ENCODE measurements at places on chromosomes 3 and 15. TPM values are rescaled to one million over a fixed set of nuclear protein-coding genes. Genes with fewer than 3 reads are reported as not detected.

Gene FBXL2
- total RNA-seq: 33.4 TPM

Gene GALNT15
- 222 TPM for total RNA-seq

Gene GPR171
- 3.2 TPM for total RNA-seq

Gene CHRNA7
- total RNA-seq: 2.6 TPM

Gene BBX
- 18.0 TPM for total RNA-seq

Gene SOX2
- total RNA-seq: 2.0 TPM

Gene SH2D7
- total RNA-seq: not detected

Gene EFL1
- 17.3 TPM for total RNA-seq

DNA sequence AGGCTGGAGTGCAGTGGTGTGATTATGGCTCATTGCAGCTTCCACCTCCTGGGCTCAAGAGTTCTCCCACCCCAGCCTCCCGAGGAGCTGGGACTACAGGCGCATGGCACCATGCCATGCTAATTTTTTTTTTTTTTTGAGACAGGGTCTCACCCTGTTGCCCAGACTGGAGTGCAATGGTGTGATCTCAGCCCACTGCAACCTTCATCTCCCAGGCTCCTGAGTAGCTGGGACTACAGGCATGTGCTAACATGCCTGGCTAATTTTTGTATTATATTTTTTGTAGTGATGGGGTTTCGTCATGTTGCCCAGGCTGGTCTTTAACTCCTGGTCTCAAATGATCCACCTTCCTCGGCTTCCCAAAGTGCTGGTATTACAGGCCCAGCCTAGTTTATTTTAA, 4.0 kb downstream of the TEX9 start:
- H3K4me3 ChIP-seq: no peak overlapping the region
- DNase-seq: no peak
- no peak overlapping the region for H3K27ac ChIP-seq
- H3K27me3 ChIP-seq: no peaks in the 10 kb centered on the region

DNA sequence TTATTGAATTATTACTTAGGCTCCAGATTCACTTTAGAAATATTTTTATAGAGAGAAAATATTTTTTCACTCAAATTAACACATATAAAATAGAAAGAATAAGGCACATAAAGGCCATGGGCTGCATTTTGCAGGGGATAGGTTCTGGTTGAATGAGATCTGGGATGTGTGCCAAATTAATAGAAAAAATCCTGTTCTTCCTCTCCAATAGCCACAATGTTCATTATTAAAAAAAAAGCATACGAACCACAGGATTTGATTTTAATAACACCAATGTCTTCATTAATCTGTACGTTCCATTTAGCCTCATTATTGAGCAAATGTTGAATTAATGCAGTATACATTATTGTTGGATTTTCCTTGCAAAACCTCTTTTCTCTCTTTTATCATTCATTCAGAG, 622.8 kb upstream of the AGTR1 start:
- no peak for DNase-seq
- no peaks in the 10 kb centered on the region for H3K27me3 ChIP-seq
- no peaks in the 10 kb centered on the region for H3K4me1 ChIP-seq
- H3K36me3 ChIP-seq: no peaks in the 10 kb centered on the region

GRCh38 chr15:77420610-77421369, at the start of gene HMG20A:
Gene HMG20A (plus strand): TSS chr15:77420888. CDS start chr15:77458408, 37,520 bp downstream.
- no peaks in the 10 kb centered on the region for H3K36me3 ChIP-seq
- peak within 1 kb of the TSS; percentile 76 for H3K4me3 ChIP-seq
- no peaks in the 10 kb centered on the region for H3K27me3 ChIP-seq
- no peak for DNase-seq
- no peaks in the 10 kb centered on the region for H3K4me1 ChIP-seq

GRCh38 chr3:53040351-53040820, 5.5 kb downstream of the SFMBT1 start:
- H3K4me1 ChIP-seq: no peaks in the 10 kb centered on the region
- H3K4me3 ChIP-seq: no peak overlapping the region

GRCh38 chr15:25715536-25716413, 147.4 kb downstream of the ATP10A start:
- DNase-seq: peak; percentile 62
- H3K27me3 ChIP-seq: no peaks in the 10 kb centered on the region
- H3K36me3 ChIP-seq: peaks cover 44% of the 10 kb centered on the region
- peaks cover 29% of the 10 kb centered on the region for H3K4me1 ChIP-seq
- no peak overlapping the region for H3K4me3 ChIP-seq

GRCh38 chr3:86923071-86923491, 67.9 kb downstream of the VGLL3 start:
- no peaks in the 10 kb centered on the region for H3K4me1 ChIP-seq
- H3K36me3 ChIP-seq: no peaks in the 10 kb centered on the region
- H3K27ac ChIP-seq: no peak overlapping the region
- no peak overlapping the region for H3K4me3 ChIP-seq
- no peaks in the 10 kb centered on the region for H3K27me3 ChIP-seq

GRCh38 chr3:139597947-139598346, 58.4 kb upstream of the RBP1 start:
- H3K4me3 ChIP-seq: no peak overlapping the region
- H3K4me1 ChIP-seq: no peaks in the 10 kb centered on the region
- H3K27ac ChIP-seq: no peak overlapping the region
- no peaks in the 10 kb centered on the region for H3K27me3 ChIP-seq

DNA sequence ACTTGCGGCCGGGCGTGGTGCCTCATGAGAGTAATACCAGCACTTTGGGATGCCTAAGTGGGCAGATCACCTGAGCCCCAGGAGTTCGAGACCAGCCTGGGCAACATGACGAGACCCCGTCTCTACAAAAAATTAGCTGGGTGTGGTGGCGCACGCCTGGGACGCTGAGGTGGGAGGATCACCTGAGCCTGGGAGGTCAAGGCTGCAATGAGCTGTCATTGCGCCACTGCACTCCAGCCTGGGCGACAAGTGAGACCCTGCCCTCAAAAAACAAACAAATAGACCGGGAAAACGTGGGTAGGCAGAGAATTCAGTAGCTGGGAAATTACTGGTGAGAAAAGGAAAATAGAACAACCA, 667 bp downstream of the UMPS start:
- H3K36me3 ChIP-seq: no peaks in the 10 kb centered on the region
- H3K27me3 ChIP-seq: no peaks in the 10 kb centered on the region
- DNase-seq: no peak
- peak overlapping the region; percentile 89 for H3K4me3 ChIP-seq
- H3K27ac ChIP-seq: no peak overlapping the region

GRCh38 chr15:72562386-72562785, 88.3 kb downstream of the ARIH1 start:
- peaks cover 13% of the 10 kb centered on the region for H3K36me3 ChIP-seq
- no peaks in the 10 kb centered on the region for H3K4me1 ChIP-seq
- no peaks in the 10 kb centered on the region for H3K27me3 ChIP-seq
- no peak for DNase-seq

DNA sequence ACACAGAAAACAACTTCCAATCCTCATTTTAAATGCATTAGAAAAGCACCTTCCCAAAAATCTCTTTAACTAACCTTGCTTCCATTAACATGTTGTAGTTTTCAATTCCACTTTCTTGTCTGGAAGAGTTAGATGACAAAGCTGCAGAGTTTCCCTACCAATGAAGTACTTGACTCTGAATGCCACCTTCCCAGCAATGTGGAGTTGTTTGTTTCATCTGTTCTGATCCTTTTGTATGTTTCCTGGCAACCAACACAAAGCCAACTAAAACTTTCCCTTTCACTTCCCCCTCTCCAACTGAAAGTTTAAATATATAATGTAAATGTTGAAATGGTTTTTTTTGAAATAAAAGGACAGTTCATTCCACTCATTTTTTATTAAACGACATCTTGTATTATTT, at the start of gene WDR49:
TSS of gene WDR49 (minus strand) at position 183 of the 400 bp plus-strand sequence. CDS start 517 bp downstream, outside the sequence.
- H3K4me1 ChIP-seq: no peaks in the 10 kb centered on the region
- no peak for DNase-seq
- H3K4me3 ChIP-seq: no peak within 1 kb of the TSS
- H3K36me3 ChIP-seq: no peaks in the 10 kb centered on the region

DNA sequence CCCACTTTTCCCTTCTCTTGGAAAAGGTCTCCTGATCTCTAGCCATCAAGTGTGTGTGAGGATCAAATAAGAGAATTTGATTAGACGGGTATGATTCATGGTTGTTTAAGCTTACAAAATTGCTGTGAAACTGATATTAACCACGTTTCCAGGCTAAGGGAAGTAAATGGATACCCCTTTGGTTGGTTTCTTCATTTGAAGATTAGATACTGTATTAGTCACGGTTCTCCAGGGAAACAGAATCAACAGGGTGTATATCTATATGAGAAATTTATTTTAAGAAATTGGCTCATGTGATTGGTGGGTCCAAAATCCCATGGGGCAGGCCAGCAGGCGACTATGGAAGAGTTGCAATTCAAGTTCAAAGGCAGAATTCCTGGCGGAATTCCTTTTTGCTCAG, 112.7 kb upstream of the SELENOK start:
- DNase-seq: no peak
- no peak overlapping the region for H3K4me3 ChIP-seq
- H3K27me3 ChIP-seq: no peaks in the 10 kb centered on the region
- H3K36me3 ChIP-seq: no peaks in the 10 kb centered on the region
- H3K4me1 ChIP-seq: no peaks in the 10 kb centered on the region
- no peak overlapping the region for H3K27ac ChIP-seq

GRCh38 chr3:171556574-171557145, 96.5 kb upstream of the TNIK start:
- H3K4me1 ChIP-seq: no peaks in the 10 kb centered on the region
- H3K27ac ChIP-seq: no peak overlapping the region
- no peak for DNase-seq

- H3K4me1 ChIP-seq: peaks cover 7% of the 10 kb centered on the region
- H3K4me3 ChIP-seq: no peak overlapping the region
- H3K27me3 ChIP-seq: no peaks in the 10 kb centered on the region
- H3K27ac ChIP-seq: peak overlapping the region; percentile 75
- no peaks in the 10 kb centered on the region for H3K36me3 ChIP-seq
- DNase-seq: no peak
Measured at GRCh38 chr3:61682671-61683548, 121.5 kb downstream of the PTPRG start.

Measured in ascending aorta (tissue), 2 donors.